HFF-Myc (cell line): ENCODE measurements at places on chromosomes 5 and 9.

DNA sequence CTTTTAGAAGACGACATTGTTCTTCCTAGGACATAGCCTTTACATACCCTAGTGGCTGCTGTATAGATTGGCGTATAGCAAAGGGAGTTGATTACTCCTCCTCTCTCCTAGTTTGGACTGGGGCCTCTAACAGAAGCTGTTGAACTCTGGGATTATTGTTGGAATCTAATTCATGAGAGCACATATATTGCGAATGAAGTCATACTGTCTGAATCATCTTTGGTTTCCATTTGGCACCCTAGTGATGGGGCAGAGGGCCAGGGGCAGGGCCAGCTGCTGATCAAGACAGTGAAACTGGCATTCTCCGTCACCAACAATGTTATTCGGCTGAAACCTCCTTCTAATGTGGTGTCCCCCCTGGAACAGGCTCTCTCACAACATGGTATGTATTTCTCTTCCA, 40.3 kb downstream of the NUP188 start:
- no peak for DNase-seq

- DNase-seq, result no peak
These were observed 9.9 kb downstream of the CAMK4 start for GRCh38 chr5:111234125-111234524.

- DNase-seq, result no peak
These were observed 30.4 kb upstream of the NOTCH1 start for GRCh38 chr9:136576269-136576626.

GRCh38 chr5:74288448-74289108, 351.9 kb downstream of the ENC1 start:
- no peak for DNase-seq

GRCh38 chr9:128768606-128769005, 3.1 kb downstream of the ZER1 start:
- no peak for DNase-seq

DNA sequence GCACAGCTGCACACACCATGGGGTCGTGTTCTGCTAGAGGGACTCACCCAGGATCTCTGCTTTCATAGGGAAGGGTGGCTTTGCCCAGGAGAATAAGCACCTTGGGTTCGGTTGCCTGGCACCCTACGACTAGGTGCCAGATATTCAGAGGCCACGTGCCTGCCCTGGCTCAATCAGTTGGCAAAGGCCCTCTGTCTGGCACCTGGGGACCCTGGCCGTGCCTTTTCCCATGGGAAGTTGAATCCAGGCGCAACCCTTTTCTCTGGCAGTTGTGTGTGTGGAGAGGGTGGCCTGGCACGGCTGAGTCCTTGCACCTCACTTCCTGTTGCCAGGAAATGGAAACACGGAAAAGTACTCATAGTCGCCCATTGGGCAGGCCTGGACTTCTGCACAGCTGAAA, 10.2 kb upstream of the ANKH start:
- DNase-seq, result no peak

GRCh38 chr9:88433583-88434255, 45.5 kb downstream of the SPIN1 start:
- peak; percentile 24 for DNase-seq

- no peak for DNase-seq
These were observed 212.8 kb downstream of the GNA14 start for GRCh38 chr9:77435277-77435676.

DNA sequence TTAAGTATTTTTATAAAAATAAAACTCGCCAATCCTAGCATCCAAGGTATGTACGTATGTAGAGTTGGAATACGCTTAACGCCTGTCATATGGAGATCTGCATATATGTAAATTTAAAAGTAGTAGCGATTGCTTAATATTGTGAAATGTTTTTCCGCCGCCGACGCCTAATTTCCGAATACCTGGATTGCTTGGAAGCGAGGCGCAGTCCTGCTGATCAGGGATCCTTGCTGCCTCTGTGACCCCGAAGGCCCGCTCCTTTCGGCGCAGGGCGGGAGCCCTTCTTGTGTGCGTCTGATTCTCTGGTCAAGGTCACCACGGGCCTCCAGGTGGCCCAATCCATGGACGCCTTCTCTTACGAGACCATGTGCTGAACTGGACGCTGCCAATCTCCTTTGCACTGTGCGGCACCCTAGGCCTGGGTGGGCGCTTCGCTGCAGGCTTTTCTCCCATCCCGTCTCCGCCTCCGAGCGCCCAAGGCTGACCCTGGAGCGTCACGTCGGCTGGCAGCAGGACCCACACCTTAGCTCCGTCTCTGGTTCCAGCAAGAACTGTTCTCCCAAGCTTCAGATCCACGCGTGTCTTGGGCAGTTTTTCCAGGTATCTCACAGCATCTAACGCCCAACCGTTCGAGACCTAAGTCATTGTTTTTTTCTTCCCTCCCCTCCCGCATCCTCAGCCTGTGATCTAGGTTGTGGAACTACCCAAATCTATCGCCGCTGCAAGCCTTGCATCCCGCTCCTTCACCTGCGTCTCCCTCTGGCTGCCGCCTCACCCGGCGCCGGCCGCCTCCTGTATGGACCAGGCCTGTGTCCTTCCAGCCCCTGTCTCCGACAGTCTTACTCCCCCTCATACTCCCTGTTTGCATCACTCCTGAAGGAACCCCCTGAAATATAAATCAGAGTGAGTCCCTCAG, 3.6 kb upstream of the TRIM41 start:
- DNase-seq, result no peak

DNA sequence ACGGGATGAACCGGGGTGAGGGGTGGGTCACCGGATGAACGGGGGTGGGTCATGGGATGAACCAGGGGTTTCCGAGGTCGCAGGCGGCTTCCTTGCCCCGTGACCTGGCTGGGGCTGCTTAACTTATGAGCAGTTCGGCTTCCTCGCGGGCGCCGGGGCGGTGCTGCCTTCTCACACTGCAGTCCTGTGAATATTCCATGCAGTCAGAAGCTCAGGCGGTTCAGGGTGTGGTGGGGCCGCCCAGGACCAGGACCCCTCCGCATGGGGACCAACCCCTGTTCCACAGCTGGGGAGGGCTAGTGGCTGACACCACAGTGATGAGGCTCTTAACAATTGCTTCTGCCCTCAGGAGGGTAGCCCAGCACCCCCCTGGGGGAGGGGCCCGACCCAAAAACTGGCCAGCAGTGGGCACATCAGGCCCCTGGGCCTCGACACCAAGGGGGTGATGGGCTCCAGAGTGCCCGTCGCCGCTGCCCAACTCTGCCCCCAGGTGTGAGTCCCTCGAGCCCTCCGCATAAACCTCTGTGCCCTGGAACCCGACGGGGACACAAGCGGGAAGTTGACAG, 30.9 kb upstream of the SLC9A3 start:
- DNase-seq, result no peak

DNA sequence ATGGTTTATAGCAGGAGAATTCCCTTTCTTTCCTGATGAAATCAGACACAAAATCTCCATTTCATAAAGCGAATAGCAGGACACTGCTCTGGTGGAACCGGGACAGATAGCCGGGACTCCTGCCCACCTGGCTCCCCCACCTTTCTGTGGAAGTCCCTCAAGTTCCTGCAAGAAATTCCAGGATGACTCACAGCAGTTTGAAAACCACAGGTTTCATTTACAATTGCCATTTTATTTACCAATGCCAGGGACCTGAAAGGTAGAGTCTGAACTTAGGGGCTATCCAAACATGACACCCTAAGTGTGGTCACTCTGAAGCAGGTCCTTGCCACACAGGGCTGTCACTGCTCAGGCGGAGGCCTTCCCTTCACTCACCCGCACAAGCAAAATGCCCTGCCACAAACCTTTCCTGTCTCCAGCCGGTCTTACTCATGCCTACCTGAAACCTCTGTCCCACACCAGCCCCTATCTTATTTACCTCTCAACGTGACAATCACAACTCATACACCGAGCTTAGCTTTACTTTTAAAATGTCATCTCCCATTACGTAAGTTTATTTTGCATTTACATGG, 63.3 kb upstream of the TAF1L start:
- no peak for DNase-seq

DNA sequence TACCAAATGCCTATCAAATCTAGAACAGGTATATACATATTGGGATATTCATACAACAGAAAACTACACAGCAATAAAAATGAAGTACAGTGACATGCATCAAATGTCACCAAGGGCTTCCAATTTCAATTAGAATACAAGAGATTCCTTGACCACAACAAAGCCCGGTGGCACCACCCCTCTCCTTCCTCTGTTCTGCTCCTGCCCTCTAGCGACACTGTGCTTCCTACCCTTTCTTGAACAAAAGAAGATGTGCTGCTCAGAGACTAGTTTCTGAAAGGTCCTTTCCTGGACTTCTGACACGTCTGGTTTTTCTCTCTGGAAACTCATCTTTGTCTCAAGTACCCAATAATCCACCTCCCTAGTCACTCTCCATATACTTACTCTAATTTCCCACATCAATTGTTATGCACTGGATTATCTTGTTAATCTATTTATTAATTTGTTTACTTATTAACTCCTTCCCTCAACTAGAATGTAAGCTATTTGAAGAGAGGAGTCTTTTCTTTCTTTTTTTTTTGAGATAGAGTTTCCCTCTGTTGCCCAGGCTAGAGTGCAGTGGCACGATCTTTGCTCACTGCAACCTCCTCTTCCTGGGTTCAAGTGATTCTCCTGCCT, 70.4 kb upstream of the CTSV start:
- peak; percentile 6 for DNase-seq

DNA sequence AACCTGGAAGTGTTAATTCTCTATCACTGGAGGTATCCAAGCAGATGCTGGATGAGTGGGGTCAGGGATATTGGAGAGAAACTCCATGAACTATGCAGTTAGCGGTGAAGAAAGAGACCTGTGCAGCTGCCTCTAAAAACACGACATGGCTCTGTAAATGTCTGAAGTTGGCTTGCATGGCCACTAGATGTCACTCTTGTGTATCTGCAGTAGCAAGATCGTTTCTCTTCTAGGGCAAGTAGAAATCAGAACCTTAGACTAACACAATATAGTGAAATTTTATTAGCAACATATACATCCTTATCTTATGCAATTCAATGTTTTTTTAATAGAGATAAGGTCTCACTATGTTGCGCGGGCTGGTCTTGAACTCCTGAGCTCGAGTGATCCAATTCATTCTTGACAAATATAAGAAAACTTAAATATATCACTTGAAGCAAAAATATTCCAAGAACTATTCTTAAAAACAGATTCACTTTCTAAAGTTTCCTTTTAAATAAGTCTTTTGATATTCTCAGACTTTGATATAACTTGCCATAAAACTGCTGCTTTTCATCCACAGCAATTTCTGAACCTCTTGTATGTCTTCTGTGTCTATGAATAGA, 2.9 kb downstream of the OR2S2 start:
- peak; percentile 74 for DNase-seq

GRCh38 chr9:119005162-119005561, 364.1 kb downstream of the BRINP1 start:
- DNase-seq, result no peak

DNA sequence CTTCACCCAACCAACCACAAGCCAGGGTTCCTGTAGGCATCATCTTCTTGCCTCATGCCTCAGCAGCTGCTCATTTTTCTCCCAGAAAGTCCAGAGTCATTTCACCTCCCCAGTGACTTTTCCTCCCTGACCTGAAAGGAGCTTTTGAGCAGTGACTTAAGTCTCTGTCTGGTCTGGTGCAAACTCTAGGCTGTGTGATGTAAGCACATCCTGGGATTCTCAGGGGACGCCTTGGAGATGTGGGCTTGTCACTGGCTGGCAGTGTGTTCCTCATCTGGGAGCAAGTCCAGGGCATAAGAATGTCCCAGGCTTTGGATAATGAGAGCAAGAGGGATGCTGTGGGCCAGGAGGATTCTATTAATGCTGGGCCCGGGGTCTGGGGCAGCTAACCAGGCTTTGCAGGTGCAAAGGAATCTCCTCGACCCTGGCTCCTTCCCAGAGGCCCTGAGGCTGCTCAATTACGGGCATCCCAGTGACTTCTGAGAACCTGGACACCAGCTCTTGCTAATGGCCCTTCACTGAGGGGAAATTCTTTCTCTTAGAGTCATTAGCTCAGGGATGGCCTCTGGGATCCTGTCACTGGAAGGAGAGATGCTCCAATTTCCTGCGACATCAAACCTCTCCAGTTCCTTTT, 211.0 kb upstream of the PANK3 start:
- no peak for DNase-seq

DNA sequence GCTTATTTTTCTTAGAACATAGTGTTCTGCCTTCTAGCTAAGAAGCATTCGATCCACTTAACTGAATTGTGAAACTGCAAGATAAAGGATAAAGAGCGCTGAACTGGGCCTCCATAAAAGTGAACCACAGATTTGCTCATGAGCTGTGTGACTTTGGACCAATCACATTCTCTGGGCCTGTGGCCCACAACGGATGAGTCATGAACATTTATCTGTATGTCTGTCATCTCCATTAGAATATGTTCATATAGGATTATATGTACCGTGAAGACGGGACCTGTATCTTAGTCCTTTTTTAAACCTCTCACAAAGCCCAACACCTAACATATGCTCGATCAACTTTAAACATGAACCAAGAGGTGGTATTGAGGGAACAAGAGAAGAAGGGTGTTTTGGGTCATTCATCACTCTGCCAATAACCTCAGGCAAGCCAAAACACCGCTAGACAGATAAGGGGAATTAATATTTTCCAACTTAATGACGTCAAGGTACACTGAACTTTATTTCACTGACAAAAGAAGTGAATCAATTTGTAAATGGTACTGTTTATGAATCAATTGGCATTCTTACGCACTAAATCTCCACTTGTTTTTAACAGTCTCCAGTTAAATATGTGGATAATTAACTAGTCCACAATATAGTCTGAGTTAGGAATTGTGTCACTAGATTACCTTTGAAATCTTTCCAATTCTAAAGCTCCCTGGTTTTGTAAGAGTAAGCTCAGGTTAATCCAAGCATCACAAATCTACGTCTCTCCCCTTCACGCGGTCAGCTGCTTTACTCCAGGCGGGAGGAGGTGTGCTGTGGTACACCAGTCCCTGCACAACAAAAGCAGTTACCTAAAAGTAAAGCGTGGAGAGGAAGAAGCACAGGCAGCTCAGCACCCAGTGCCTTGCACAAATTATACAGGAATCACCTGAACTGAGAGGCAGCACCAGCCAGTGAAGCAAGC, 1.6 kb downstream of the TMEM245 start:
- no peak for DNase-seq

DNA sequence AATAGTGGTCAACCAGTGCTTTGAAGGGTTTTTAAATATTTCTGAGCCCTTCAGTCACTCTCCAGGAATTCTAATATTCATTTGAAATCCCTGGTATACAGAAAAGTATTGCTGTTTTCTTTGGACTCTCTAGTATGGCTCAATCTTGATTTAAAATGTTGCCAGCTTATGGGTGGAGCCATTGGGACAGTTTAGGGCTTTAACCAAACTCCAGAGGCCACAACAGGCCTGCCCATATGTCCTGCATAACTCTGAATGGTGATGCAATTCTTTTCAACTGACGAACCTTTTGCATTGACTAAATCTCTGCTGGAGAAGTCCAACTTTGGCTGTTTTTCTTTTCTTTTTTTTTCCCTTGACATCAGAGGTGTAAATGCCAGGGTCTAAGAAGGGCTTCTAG, 10.3 kb upstream of the ANKHD1 start:
- DNase-seq, result no peak

DNA sequence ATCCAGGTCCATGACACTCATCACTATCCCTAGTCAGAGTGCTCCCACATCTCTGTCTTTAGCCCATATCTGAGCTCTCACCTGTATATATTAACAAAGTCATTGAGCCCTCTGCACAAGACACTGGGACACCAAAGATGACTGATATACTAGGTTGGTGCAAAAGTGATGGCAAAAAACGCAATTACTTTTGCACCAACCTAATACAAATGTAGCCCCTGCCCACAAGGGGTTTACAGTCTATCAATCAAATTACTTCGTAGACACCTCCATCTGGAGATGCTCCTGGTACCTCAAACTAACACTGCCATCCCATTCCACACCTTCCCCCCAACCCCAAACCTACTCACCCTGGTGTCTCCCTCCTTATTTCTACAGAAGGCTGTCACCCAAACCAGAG, 194.1 kb downstream of the MCTP1 start:
- DNase-seq, result no peak

- DNase-seq, result no peak
These were observed 28.4 kb downstream of the FBXW11 start for GRCh38 chr5:171978016-171978415.
